ENCODE measurements at places on chromosomes 2 and 18. TPM values are rescaled to one million over a fixed set of nuclear protein-coding genes. Genes with fewer than 3 reads are reported as not detected.

IL1RN gene
- total RNA-seq, result not detected

CXCR4 gene
- 26.8 TPM for total RNA-seq

FHOD3 gene
- under 0.01 TPM for total RNA-seq

MRPL19 gene
- total RNA-seq, result 22.9 TPM

SERPINB12 gene
- total RNA-seq, result not detected

GREB1L gene
- 11.3 TPM for total RNA-seq

HNMT gene
- 3.0 TPM for total RNA-seq

KATNAL2 gene
- 0.25 TPM for total RNA-seq

EMX1 gene
- total RNA-seq, result not detected

SPP2 gene
- total RNA-seq, result not detected

L3MBTL4 gene
- 10.2 TPM for total RNA-seq

CDK15 gene
- not detected for total RNA-seq

LRRTM4 gene
- not detected for total RNA-seq

RAPGEF4 gene
- total RNA-seq, result 17.7 TPM

TUBA3E gene
- not detected for total RNA-seq

DHRS9 gene
- total RNA-seq, result not detected

FLACC1 gene
- 0.13 TPM for total RNA-seq

AMMECR1L gene
- 12.2 TPM for total RNA-seq

LONRF2 gene
- not detected for total RNA-seq

ZCCHC2 gene
- 15.3 TPM for total RNA-seq

UNC50 gene
- 30.2 TPM for total RNA-seq

C2orf15 gene
- 0.13 TPM for total RNA-seq

CD207 gene
- under 0.01 TPM for total RNA-seq

Measured in dermis microvascular lymphatic vessel endothelial cell (primary cell).